ENCODE measurements at places on chromosomes 2 and 18.

GRCh38 chr2:222358876-222359275, 60.1 kb upstream of the PAX3 start:
- no peak for DNase-seq

DNA sequence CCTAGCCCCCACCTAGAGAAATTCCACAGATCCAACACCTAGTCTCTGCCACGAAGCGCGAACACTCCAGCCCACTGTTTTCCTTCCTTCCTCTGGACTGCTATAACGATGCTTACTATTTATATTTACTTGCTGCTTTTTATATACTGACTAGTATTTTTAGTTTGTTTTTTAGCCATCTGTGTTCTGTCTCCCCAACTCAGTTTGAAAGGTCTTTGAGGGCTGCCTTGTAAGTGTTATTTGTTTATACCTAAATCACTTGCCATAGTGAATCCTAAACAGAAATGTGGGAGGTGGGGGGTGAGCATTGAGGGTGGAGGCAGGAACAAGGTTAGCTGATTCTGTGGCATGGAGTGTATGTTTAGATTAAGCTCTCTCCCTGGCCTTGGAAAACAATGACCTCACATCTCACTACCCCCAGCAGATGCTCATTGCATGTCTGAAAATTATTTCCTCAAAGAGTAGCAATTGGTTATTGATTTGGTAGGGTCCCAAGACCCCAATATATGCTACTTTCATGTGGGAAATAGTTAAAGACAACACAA, 1.1 kb upstream of the NCKAP5 start:
- DNase-seq: no peak

- DNase-seq: no peak
Measured at GRCh38 chr2:133503927-133504326, 64.3 kb downstream of the NCKAP5 start.

DNA sequence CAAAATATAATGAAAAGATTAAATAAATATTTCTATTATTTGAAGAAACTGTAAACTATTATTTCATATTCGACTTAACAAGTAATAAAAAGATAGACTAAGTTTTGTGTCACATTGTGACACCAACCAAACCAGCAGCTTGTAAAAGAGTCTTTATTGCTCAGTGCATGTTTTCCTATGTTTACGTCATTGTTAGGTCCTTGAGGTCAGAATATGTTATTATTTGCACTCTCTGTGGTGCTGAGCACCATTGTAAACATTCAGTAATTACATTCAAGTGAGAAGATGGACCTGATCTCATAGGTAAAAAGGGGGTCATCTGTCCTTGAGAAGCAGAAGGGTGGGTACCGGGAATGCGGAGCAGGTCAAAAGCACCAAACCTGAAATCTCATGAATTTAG, 1999.1 kb upstream of the CELF4 start:
- no peak for DNase-seq

GRCh38 chr2:206452750-206453149, 9.4 kb downstream of the ADAM23 start:
- no peak for DNase-seq

DNA sequence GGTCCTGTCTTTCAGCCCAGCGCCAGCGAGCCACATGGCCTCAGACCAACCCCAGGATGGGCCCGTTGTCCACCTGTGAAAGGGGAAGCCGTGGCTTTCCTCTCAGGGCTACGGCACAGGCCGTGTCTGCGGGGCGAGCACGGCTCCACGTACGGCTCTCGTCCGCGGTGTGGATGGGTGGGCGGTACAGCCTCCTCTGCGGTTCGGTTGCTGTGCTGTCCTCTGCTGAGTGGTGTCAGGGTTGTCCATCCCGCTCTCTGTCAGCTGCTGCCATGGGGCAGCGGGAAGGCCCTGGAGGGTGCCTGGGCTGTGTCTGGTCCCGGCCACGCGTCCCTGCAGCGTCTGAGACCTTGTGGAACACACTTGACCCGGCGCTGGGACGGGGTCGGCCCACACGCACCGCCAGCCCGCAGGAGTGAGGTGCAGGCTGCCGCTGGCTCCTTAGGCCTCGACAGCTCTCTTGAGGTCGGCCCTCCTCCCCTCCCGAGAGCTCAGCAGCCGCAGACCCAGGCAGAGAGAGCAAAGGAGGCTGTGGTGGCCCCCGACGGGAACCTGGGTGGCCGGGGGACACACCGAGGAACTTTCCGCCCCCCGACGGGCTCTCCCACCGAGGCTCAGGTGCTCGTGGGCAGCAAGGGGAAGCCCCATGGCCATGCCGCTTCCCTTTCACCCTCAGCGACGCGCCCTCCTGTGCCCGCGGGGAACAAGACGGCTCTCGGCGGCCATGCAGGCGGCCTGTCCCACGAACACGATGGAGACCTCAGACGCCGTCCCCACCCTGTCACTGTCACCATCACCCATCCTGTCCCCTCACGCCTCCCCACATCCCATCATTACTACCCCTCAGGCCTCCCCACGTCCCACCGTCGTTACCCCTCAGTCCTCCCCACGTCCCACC, 128.7 kb downstream of the NFATC1 start:
- no peak for DNase-seq

GRCh38 chr2:126645211-126645618, 10.7 kb upstream of the GYPC start:
- no peak for DNase-seq

DNA sequence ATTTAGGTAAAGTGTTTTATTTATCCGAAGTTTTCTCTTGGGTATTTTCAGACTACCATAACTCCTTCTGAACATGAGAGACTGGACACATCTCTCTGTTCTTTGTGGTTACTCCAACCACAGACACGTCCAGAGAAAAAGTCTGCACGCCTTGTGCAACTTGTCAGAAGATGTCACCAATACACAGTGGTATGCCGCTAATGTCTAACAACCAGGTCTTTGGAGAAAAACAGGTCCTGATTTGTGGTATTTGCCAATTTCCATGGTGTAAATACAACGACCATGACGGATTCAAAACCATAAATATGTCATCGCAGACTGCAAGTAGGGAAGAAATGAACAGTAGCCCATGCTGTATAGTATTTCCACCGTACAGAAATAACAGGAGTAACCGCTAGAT, 620.6 kb upstream of the ID2 start:
- DNase-seq: no peak

DNA sequence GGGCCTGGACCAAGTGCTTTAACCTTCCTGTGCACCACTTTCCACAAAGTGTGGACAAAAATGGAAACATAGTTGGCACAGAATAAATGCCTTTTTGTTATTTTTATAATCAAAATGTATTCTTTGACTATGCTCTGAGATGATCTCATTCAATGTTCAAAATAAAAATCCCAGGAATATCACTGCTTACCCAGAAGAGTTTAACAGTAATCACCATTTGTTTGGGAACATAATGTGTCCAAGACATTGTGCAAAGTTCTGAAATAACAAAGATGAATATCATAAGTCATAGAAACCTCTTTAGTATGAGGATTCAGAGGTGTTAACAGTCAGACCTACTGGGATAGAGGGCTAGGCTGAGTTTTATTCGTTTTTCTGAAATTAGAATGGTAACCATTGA, 668.1 kb downstream of the CNTNAP5 start:
- DNase-seq: no peak

- no peak for DNase-seq
Measured at GRCh38 chr2:54545702-54546450, 89.7 kb downstream of the SPTBN1 start.

DNA sequence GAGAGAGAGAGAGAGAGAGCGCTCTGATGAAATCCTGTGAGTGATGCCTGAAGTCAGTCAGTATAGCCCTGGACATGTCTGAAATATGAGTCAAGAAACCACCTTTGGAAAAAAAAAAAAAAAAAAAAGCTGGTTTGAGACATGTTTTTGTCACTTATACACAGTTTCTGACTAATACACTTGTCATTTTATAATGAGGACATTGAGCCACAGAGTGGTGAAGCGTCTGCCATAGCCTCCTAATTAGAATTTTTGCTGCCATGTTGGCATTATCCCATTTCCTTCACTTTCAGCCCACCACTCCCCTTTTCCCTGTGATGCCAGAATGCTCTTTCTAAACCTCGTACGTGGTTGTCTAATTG, 15.7 kb upstream of the MYO3B start:
- DNase-seq: no peak

DNA sequence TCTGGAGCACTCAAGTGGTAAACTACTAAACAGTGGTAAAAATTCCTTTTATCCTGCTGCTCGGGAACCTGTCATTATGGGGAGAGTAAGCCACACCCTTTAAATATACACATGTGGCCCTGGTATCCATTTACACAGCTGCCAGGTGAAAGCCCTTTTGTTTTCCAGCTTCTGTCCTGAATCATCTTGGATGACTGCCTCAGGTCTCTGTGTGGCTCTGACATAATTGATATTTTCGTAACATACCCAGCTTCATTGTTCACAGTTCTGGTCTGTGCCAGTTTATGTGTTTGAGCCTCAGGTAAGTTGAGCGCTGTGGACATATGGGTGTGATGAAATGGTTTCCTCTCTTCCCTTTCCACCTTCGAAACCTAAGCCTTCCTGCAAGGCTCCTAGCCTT, 15.7 kb upstream of the TTC39C start:
- DNase-seq: no peak

DNA sequence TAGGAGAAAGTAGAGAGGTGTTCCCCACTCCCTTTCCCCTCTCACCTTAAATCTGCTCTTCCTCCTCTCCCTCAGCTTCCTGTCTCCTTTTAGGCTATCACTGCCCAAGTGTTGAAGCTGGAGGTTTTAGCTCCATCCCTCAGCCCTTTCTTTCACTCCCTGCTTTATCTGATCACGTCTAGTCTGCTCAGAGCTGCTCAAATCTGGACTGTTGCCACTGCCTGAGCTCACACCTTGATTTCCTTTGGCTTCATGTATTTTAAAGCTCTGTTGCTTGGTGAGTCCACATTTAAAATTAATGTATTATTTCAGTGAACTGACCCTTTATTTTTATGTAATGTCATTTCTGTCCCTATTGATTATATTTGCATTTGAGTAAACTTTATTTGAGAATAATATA, 236.6 kb downstream of the PTGR3 start:
- DNase-seq: no peak

- DNase-seq: no peak
Measured at GRCh38 chr18:54604211-54604610, 13.2 kb downstream of the DYNAP start.

- no peak for DNase-seq
Measured at GRCh38 chr2:153604133-153604532, 125.6 kb upstream of the RPRM start.

GRCh38 chr2:29601872-29602271, 319.5 kb downstream of the ALK start:
- DNase-seq: no peak

DNA sequence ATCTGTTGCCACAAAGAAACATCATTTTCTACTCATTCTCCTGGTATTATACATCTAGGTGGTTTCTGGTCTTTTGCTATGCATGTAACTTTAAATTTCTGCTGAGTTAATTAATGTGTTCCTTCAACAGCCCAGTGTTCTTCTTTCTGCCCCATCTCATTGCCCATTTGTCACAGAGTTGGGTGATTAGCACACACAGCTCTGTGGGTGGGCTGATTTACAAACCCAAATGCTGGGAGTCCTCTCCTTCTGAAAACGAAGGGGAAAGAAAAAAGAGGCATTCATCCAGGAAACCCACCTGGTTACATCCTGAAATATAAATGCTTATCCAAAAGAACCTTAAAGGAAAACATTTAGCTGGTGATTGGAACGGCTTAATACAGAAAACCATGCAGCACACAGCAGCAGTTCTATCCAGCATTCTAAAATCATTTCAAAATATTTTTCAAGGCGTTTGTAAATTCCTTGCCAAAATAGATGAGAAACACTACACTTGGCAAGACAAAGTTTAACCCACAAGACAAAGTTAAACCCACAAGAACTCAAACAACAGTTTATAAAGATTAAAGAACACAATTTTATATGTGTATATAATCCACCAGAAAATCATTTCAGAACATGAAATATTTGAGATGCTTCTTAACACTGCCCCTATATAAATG, 177.9 kb downstream of the ANTXR1 start:
- no peak for DNase-seq

DNA sequence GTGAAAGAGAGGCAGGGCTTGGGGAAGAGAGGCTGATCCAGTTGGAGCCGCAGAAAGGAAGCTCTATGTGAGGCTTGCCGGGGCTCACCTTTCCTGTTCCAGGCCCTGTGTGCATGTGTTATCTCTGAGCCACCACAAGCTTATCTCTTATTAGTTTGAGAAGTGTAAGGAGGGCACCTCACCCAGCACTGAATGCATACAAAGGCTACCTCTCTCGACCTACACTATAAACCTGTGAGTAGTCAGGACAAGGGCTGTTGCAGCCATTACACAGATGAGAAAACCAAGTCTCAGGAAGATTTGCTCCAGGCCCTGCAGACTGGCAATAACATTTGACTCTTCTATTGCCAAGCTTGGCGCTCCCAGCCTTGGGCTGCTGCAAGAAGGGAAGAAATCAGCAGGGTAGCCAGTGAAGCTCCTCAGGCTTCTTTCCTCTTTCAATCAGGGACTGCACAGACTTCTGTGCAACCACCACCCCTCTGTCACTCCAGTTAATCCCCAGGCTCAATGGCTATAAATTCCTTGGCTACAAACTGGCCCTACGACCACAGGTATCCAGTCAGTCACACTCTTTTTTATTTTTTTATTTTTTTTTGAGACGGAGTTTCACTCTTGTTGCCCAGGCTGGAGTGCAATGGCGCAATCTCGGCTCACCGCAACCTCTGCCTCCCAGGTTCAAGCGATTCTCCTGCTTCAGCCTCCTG, 73.8 kb downstream of the CLHC1 start:
- no peak for DNase-seq

GRCh38 chr2:28248511-28248910, 144.1 kb upstream of the FOSL2 start:
- DNase-seq: no peak

- DNase-seq: no peak
Measured at GRCh38 chr2:177589186-177589585, 196.6 kb downstream of the AGPS start.

DNA sequence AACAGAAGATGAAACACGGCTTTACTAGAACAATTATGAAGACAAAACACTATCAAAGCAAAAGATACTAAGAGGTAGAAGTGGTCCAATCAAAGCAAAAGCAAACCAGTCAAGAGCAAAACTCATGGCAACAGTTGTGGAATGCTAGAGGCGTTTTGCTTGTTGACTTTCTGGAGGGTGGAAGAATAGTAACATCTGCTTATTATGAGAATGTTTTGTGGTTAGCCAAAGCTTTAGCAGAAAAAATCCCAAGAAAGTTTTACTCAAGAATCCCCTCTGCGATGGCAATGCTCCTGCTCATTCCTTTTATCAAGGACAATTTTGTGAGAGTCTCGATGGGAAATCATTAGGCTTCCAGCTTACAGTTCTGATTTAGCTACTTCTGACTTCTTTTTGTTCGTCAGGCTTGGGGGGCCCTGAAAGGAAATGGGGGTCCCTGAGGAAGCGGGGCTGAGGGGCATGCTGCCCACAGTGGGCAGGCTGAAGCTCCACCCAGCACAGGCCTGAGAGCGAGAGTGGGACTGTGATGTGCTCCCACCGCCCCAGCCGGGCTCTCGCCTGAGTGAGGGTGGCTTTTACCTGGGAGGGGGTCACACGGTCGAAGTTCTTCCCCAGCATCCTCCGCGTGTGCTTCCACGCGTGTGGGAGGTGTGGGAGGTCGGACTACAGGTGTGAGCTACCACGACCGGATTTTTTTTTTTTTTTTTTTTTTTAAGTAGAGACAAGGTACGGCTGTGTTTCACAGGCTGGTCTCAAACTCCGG, 49.0 kb upstream of the MC4R start:
- DNase-seq: no peak

- DNase-seq: no peak
Measured at GRCh38 chr2:112686348-112687217, 34.2 kb upstream of the NT5DC4 start.

GRCh38 chr2:211944572-211944971, 594.0 kb downstream of the ERBB4 start:
- no peak for DNase-seq
